ENCODE measurements at places on chromosomes 2 and 18.

- no peak for DNase-seq
Measured at GRCh38 chr2:158647436-158648231, 147.5 kb upstream of the DAPL1 start.

DNA sequence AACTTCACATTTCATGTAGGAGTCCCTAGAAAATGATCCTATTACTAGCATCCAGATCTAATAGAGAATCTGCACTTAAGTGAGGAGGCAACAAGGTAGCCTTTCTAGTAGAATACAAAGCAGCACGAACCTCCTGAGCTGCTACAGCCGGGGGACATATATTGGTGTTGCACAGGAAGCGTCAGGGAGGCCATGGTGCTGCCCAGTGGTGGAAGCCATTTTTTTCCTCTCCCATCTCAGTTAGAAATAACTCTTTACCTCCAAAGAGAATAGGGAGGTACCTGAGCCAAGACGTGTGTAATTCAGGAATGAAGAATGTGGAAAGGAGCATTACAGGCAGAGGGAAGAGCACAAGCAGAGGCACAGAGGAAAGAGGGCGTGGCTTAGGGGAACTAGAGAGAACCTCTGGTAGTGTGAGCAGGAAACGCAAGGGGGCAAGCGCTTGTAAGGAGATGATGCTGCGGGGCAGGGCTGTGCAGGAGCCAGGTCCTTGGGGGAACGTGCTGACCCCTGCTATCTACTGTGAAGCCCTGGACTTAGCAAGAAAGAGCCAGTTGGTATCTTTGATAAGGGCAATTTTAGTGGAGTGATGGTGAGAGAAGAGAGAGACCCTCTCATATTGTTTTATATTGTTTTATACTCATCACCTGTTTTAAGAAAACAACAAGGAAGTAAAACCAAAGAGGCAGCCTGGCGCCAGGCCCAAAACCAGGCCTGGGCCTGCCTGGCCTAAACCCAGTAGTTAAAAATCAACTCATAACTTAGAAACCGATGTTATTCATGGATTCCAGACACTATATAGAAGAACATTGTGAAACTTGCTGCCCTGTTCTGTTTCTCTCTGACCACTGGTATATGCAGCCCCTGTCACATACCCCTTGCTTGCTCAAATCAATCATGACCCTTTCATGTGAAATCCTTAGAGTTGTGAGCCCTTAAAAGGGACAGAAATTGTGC is 50.0 kb upstream of the TTC39C start:
- DNase-seq, result no peak

- DNase-seq, result no peak
Measured at GRCh38 chr2:225040856-225041206, 1.4 kb downstream of the DOCK10 start.

DNA sequence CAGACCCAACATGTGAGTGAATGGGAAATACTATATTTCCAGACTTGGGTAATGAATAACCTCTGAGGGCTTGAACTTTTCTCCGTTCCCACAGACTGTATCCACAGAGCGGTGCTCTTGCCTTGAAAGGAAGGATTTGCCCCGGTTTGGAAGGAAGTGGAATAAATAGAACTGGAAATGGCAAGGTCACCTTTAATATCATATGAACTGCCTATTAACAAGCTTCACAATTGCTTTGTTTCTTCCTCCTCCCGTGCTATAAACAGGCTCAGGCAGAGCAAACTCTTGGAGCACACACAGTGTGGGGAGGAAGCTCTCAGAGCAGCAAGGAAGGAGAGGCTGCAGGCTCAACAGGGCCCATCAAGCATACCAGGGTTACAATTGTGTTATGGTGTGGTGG is 28.5 kb upstream of the DARS1 start:
- no peak for DNase-seq

- no peak for DNase-seq
Measured at GRCh38 chr2:85551698-85552678, 9.3 kb downstream of the GGCX start.

- DNase-seq, result no peak
Measured at GRCh38 chr2:224155371-224155770, 116.3 kb upstream of the SERPINE2 start.

GRCh38 chr2:120760446-120761135 is 24.9 kb downstream of the GLI2 start:
- no peak for DNase-seq

- no peak for DNase-seq
Measured at GRCh38 chr18:57957210-57957609, 86.8 kb upstream of the NEDD4L start.

DNA sequence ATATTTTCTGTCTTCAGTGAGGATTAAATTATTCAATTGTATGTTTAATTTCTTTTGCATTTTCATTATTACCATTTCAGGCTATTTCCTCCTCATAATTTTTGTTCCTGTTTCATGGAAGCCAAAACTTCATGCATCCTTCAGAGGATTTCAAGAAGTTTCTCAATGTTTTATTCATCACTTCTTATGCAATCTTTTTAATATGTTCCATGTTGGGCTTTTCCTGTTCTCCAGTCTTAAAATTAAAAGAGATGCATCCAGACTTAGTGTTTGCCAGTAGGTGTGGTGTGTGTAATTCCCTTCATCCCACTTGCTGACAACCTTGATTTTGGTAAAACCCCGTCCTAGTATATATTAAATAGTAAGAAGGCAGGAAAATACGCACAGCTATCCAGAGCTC is 190.0 kb downstream of the EN1 start:
- no peak for DNase-seq

DNA sequence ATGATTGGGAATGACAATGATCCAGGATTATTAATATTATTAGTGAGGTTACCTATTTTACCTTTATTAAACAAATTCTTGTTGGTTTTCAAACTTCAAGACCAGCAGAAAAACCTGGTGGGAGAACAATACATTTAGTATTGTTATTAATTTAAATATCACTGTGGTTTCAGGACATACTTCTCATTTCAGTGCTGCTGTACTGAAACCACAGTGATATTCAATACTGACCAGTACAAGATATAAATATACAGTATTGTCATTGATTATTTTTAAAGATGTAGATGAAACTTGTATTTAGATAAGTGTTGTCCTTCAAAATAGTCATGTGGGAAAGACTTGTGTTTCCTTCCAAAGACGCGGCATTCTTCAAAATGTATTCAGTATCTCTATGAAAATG is 1047.3 kb upstream of the CELF4 start:
- no peak for DNase-seq

GRCh38 chr18:57904535-57904934 is 101.4 kb upstream of the ATP8B1 start:
- DNase-seq, result no peak

- peak; percentile 11 for DNase-seq
Measured at GRCh38 chr18:3966642-3967358, 488.3 kb downstream of the DLGAP1 start.

- DNase-seq, result no peak
Measured at GRCh38 chr2:122886479-122887145, 1131.2 kb downstream of the TSN start.

GRCh38 chr2:53500181-53500580 is 267.4 kb upstream of the CHAC2 start:
- no peak for DNase-seq

GRCh38 chr2:7838669-7839068 is 843.2 kb upstream of the ID2 start:
- DNase-seq, result no peak

- no peak for DNase-seq
Measured at GRCh38 chr2:128511731-128512378, 193.2 kb upstream of the HS6ST1 start.

GRCh38 chr2:11953258-11953657 is 206.8 kb downstream of the LPIN1 start:
- no peak for DNase-seq

DNA sequence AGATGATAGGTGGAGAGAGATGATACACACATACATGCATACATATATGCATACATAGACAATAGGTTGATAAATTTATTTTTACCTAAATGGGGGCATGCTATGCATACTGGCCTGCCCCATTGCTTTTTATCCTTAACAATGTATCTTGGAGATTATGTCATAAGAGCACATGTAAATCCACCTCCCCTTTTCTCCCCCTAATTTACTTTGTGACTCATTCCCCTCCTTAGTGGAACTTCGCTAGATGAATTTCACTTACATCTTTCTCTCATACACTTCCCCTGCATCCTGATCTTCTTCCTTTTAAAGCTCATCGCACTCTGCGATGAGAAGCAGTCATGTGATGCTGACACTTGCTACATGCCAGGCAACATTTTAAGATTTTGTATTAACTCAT is 223.6 kb downstream of the C1D start:
- DNase-seq, result no peak

- DNase-seq, result peak; percentile 38
Measured at GRCh38 chr2:46335391-46336282, 38.4 kb downstream of the EPAS1 start.

- DNase-seq, result no peak
Measured at GRCh38 chr2:140355511-140356090, 1575.4 kb upstream of the NXPH2 start.

DNA sequence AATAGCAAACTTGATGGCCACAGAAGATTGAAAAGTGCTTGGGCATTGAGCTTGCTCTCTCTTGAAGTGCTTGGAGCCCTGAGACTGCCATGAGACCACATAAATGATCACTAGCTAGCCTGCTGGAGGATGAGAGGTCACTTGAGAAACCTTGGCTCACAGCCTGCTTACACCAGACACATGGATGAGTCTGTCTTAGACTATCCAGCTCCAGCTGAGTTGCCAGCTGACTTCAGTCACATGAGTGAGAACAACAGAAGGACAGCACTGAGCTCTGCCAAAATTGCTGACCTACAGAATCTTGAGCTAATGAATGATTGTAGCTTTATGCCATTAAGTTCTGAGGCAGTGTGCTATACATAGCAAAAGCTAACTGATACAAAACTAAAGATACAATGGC is 18.1 kb downstream of the NABP1 start:
- DNase-seq, result no peak

DNA sequence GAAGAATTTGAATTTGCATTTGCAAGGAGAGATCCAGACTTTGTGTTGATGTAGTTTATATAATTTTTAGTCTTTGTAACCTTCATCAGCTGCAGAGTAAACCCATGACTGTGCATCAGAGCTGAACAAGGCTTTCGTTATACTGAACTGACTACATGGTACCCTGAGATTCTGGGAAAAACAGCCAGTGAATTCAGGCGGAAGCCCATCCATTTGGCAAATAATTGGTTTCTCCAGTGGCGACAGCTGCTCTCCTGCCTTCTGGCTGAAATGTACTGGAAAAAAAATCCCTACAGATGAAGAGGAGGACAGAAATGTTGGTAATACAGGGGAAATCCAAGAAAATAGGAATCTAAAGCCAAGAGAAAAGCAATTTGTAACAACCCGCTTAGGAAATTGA is 657.5 kb upstream of the CDH7 start:
- no peak for DNase-seq

- DNase-seq, result no peak
Measured at GRCh38 chr2:20513946-20514345, 67.1 kb downstream of the RHOB start.

DNA sequence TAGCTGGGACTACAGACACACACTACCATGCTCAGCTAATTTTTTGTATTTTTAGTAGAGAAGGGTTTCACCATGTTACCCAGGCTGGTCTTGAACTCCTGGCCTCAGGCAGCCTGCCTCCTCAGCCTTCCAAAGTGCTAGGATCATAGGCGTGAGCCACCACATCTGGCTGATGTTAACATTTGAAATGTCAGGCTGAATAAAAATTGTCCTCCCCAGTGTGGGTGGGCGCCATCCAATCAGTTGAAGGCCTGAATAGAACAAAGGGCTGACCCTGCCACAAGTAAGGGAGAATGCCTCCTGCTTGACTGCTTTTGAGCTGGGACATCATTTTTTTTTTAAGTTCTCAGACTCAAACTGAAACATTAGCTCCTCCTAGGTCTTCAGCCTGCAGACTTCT is 21.0 kb upstream of the RHOB start:
- no peak for DNase-seq

DNA sequence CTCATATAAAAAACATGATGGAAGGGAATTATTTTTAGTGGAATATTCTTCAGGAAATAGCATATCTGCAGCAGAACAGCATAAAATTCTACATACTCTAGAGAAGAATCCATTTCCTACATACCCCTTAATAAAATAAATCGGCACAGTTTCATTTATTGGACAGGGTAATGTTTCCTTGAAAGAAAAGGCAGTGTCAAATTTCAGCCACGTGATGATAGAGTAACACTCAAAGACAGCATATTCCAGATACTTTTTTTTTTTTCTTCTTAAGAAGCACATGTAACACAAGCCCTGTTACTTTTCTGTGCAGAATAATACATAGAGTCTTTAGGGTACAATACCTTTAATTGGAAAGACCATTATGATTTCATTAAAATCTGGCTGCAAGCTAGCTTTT is 204.4 kb downstream of the SRBD1 start:
- no peak for DNase-seq

- DNase-seq, result no peak
Measured at GRCh38 chr2:73920577-73921545, 5.8 kb upstream of the DGUOK start.

- no peak for DNase-seq
Measured at GRCh38 chr2:20451341-20451740, 4.5 kb downstream of the RHOB start.

GRCh38 chr2:64504774-64505720 is 19.1 kb upstream of the AFTPH start:
- DNase-seq, result no peak

DNA sequence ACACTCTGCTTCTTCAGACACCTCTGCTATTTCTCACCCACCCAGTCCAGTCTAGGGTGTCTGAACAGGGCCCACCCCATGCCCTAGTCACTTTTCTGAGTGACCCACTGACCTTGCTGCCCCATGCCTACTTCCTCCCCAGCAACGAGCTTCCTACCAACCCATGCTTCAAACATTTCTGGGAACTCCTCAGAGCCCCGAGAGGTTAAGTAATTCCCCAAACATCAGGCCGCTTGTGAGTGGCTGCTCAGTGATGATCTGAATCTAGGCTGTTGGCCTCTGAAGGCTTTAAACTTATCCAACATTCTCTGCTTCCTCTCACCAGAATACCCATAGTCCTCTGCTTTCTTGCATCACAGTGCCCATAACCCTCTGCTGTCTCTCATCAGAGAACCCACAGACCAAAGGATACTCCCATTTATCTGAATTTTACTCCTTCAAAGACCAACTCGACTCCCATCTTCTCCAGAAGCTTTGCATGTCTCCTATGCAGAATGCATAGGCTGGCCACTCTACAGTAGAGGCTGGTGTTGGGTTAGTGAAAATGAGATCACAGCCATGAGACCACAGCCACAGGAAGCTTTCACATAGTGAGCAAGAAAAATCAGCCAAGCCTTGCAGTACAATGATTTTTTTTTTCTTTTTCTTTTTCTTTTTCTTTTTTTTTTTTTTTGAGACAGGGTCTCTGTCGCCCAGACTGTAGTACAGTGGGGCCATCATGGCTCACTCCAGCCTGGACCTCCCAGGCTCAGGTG is 309.5 kb upstream of the LYPD1 start:
- DNase-seq, result no peak

Measured in LNCaP clone FGC (cell line).